ENCODE measurements at places on chromosomes 13 and 19.

DNA sequence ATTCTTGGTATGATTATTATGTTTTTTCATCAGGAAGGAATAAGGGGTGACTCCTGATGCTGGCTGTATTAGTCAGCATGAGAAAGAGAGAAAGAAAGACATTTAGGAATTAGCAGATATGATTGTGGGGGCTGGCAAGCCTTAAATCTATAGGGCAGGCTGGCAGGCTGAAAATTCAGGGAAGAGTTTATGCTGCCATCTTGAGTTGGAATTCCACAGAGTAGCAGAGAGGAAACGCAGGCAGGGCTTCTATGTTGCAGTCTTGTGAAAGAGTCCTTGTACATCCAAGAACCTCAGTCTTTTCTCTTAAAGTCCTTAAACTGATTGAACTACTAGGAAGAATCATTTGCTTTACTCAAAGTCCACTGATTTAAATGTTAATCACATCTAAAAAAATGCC lies 262.7 kb upstream of the SLC10A2 start:
- no peak for DNase-seq

DNA sequence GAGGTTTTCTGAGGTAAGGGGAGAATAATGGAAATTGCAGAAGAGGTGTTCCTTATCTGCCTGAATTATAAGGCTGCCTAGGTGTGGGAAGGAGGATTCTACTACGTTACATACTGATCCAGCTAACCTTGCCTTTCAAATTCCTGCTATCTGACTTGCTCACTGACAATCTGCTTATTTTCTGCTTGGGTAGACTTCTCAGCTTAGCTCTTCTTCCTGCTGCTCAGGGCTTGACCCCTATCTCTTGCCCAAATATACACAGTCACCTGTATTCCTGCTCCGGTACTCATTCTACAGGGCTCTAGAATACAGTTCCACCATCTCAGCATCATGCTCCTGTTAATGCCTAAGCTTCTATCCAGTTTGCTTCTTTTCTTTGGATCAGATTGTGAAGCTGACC lies 1607.6 kb downstream of the OLFM4 start:
- no peak for DNase-seq

DNA sequence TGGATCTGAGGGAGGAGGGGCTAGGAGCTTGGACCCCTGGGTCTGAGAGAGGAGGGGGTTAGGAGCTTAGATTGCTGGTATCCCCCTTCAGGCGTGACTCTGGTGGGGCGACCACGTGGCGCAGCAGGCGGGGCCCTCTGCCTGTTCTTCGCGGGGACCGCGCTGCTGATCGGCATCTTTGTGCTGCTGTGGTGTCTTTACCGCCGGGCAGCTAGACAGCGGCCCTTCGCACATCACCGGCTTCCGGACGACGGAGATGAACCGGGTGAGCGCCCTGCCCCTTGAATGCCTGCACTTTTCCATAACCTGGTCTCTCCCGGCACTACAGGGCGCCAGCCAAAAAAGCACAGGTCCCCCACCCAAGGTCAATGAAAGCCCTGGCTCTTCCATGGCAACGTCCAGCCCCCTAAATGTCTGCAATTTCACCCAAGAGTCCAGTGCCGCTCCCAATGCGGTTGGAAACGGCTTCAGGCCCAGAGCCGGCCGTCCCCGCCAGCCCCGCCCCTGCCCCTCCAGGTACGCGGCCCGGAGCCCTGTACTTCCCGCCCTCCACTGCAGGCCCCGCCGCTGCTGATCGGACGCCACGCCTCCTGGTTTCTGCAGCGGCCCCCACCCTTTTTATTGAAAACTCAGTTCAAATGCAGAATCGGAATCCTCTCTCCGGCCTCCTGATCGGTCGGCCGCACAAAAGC lies 2.8 kb downstream of the GFY start:
- DNase-seq: no peak

DNA sequence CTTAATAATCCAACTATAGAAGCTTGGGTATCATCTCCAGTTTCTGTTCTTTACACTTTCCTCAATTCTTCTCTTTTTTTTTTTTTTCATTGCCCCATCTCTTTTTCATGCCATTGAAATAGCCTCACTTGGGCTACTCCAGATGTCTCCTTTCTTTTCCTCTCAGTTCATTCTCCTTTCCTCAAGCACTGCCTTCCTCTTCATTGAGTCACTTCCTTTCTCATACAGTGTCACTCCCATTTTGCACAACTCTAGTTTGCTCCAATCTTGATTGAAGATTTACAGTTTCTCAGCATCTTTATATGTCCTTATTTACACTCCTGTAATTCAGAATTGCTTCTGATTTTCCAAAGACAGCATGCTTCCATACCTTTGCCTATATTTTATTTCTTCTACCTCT lies 61.3 kb downstream of the IPO5 start:
- no peak for DNase-seq

- no peak for DNase-seq
These were observed 514 bp downstream of the PCID2 start for GRCh38 chr13:113207890-113208420.

- no peak for DNase-seq
These were observed 432.7 kb downstream of the EFNB2 start for GRCh38 chr13:106102786-106103185.

DNA sequence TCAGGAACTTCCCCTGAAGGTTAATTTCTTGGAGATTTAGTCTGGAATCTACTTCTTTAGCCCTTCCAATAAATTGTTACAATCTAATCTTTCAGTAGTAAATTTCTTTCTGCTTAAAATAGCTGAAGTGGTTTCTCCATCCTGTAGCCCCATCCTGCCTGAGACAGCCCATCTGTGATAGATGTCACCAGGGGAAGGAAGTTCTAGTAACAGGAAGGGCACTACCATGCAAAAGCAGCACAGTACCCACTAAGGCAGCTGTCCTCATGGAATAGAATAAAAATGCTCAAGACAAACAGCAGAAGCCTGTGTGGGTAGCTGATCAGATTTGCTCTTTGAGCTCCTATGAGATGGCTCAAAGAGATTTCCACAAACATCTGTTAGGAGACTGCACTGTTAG lies 1036.5 kb downstream of the SLITRK5 start:
- no peak for DNase-seq

- DNase-seq: no peak
These were observed 45.4 kb downstream of the MBNL2 start for GRCh38 chr13:97267418-97268059.

DNA sequence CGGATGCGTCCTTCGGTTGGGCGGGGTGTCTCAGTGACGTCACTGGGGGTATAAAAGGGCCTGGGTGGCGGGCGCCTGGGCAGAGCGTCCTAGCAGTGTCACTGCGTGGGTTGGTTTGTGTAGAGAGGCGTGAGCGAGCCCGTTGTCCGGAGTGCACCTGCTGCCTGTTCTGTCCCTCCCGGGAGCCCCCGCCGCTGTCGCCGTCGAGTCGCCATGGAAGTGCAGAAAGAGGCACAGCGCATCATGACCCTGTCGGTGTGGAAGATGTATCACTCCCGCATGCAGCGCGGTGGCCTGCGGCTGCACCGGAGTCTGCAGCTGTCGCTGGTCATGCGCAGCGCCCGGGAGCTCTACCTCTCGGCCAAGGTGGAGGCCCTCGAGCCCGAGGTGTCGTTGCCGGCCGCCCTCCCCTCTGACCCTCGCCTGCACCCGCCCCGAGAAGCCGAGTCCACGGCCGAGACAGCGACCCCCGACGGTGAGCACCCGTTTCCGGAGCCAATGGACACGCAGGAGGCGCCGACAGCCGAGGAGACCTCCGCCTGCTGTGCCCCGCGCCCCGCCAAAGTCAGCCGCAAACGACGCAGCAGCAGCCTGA lies 2.9 kb downstream of the IER2 start:
- DNase-seq: peak; percentile 100

DNA sequence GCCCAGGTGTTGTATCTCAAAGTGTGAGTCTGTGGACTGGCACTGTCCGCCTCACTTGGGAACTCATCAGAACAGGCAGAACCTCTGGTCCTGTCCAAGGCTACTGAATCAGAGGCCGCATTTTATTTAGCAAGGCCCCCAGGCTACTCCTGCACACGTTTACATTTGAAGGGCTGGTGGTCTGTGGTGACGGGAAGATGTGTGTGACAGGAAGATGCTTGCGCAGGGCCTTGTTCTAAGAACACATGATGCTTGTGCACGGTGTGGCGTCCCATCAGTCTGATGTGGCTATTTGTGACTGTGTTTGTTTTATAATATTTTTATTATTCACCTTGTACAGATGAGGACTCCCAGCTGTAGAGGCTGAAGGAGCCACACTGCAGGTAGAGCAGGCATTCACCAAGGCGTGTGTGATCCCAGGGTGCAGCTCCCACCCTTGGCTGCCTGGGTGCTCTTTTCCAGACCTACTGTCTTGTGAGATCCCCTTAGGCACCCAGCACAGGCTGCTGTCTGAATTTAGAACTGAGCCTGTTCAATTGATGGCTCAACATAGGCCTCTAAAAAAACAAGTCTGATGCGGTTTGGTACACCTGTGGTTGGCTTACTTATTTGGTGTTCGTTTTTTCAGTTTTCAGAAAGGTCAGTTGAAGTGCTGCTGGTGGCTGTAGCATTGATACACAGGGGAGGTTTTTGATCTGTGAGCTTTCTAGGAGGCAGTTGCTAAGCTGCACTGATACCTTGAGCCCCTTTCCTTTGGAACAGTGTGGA lies 3.1 kb downstream of the SLC25A15 start:
- no peak for DNase-seq

- no peak for DNase-seq
These were observed 5.2 kb upstream of the BCAT2 start for GRCh38 chr19:48815870-48816501.

DNA sequence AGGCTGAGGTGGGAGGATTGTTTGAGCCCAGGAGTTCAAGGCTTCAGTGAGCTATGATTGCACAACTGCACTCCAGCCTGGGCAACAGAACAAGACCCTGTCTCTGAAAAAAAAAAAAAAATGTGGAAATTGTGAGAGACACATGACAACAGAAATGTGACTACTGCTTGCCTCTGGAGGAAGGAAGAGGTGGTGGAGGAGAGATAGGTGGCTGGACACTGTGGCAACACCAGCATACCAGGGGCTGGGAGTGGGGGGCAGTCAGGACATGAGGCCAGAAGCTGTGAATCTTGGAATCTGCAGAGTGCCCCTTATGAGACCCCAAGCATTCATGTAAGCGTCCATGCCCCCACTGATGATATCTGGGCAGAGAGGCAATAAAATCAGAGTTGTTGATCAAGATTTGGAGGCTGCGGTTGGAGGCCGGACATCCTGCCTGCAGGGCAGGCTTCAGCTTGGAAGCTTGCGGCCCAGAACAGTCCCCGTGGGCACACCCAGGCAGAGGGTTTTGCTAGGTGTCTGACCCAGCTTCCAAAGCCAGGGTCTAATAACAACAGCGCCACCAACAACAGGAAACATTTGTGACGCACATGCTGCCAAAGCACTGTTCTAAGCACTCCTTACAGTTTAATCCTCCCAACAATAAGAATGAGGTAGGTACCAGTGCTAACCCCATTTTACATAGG lies 16.9 kb downstream of the FAM187B start:
- peak; percentile 60 for DNase-seq

GRCh38 chr13:53254500-53254899 lies 225.9 kb downstream of the OLFM4 start:
- DNase-seq: no peak

DNA sequence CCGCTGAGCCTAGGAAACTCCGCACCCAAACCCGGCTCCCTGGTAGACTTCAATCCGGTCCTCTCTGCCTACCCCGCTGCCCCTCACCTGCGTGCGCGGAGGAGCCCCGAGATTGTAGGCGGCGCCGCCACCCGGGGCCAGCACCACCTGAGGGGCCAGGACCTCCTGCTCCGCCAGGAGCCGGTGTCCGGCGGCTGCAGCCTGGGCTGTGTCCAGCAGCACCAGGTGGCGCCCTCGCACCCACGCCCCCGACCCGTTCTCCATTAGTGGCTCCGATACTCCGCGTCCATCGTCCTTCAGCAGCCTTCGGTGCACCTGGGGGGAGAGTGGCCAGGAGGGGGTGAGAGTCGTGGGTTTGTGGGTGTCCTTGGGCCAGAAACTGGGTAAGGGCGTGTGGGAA lies 18.5 kb downstream of the MAN2B1 start:
- no peak for DNase-seq

DNA sequence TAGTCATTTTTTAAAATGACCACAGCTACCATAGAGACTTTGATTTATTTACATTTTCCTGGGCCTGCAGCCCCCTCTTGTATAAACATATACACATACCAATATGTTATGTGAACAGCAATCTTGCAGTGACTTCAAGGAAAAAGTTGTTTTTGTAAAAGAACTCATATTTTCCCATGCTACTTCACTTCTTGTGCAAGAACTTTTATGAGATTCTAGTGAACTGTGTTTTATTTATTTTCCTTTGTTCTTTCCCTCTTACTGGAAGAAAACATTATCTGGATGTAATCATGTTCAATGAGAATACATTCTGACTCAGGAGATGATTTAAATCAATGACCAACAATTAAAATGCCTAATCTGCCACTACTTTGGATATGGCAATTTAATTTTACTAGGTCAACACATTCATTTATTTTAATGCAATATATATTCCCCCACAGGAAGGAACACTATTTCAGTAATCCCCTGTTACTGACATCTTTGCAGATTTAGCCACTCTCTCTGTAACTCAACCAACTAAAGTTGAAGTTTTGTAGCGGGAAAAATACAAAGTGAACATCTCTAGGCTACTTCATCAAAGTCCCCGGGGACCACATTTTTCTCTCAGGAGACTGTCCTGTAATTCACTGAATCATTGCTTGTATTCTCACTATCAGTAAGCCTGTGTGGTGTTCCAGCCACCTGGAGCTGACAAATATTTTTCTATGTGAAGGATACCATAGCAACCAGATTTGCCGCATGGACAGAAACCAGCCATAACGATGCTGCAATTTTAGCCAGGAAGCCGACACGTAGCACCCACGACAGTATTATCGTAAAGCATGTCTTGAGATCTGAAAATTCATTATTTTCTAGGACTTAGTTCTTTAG lies 90.5 kb downstream of the STARD13 start:
- DNase-seq: no peak

DNA sequence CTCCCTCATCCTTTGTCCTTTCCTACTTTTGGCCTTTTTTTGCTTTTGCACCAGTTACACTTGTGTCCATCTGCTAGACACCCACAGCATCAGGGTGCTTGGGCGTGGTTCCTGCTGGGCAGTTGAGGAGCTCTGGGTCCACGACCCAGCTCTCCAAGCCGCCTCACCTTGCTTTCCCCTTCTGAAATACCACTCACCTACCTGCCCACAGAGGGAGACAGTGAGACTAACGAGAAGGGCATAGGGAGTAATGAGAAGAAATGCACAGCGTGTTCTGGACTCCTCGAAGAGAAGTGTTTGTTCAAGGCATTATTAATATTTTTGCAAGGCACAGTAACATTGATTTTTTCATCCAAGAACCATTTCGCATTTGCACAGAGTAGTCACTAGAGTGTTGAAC lies 92.9 kb downstream of the DNAJC15 start:
- DNase-seq: no peak

DNA sequence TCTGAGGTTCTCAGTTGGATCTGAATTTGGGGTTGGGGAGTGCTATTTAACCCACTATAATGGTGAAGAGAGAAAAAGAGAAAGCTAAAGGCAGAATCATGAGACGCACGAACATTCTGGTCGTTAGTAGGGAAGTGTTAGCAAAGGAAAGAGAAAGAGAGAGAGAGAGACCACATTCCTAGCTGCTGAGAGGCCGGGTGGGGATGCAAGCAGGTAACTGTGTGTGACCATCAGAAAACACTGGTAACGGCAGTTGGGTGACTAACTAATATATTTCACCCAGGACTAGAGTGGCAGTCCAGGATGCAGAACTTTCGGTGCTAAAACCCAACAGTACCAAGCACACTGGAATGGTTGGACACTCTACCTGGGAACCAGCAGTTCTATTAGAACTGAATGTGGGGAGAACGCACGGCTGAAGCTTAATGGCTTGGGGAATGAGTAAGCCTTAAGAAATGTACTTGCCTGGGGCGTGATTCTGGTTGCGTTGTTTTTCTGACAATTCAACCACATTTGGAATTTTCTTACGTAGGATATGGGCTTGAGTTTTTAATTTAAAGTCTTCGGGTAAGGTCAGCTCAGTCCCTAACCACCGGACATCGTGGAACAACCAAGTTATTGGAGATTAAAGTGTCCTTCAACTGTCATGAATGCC lies 130.2 kb downstream of the DNAJC15 start:
- no peak for DNase-seq
